CD4-positive, alpha-beta T cell (primary cell): ENCODE measurements at places on chromosomes 7 and 10. TPM values are rescaled to one million over a fixed set of nuclear protein-coding genes. Genes with fewer than 3 reads are reported as not detected.

GRCh38 chr10:6068422-6068821 lies 6.3 kb upstream of the IL2RA start:
- DNase-seq: peak; percentile 42

- no peak for DNase-seq
These were observed 15.6 kb downstream of the MDH2 start for GRCh38 chr7:76063525-76063924.

- DNase-seq: no peak
These were observed 65.3 kb downstream of the NPY start for GRCh38 chr7:24349339-24349738.

GRCh38 chr7:9981742-9982349 lies 991.8 kb upstream of the PHF14 start:
- no peak for DNase-seq

GRCh38 chr10:93762979-93763391 lies 5.2 kb downstream of the LGI1 start:
- DNase-seq: no peak

DNA sequence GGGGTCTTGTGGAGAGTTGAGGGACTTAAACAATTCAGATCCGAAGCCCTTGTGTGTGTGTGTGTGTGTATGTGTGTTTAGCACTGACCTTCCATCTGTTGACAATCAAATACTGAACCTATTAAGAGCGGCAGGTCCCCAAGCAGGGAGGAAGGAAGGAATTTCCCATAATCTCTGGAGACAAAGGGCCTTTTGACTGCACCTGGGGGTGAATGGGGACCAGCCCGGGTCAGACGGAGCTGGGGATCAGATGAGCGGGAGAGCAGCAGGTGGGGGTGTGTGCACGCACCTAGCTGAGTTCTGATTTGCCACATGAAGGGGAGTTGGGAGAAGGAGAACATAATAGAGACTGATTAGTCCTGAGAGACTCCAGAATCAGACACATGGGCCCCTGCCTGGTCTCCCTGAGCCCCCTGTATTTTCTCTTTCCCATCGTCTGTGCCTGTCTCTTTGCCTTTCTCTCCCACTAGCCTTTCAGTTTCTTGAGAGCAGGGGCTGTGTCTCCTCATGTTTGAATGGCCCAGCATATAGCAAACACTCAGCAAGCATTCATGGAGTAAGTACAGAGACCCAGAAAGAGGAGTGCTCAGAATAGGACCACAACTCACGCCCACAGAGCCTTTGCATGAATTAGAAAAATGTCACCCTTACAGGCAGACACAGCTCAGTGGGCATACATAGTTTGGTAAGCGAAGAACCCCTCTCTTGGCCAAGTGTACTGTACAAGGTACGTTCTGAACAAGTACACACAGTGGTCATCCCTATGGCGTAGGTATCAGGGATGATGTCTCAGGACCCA lies 288.3 kb upstream of the HABP2 start:
- no peak for DNase-seq

GRCh38 chr7:16421333-16422102 lies at the start of gene CRPPA:
CRPPA (minus strand) TSS chr7:16421538; CDS start chr7:16421322, 216 bp downstream.
- DNase-seq: no peak

DNA sequence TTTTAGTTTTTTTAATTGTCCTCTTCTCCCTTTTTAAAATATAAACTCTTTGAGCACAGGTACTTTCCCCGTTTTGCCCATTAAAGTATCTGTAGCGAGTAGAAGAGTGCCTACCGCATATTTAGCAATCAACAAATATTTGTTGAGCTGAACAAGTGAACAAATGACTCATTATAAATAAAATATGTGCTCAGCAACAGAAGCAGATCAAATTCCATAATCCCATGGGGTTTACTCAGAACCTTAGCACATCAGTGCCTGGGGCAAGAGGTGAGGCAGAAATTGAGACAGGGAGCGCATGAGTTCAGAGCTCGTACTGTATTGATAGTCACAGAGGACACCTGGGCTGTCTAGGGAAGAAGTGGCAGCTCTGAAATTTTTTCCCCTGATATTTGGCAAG lies 161.0 kb downstream of the SEM1 start:
- no peak for DNase-seq

DNA sequence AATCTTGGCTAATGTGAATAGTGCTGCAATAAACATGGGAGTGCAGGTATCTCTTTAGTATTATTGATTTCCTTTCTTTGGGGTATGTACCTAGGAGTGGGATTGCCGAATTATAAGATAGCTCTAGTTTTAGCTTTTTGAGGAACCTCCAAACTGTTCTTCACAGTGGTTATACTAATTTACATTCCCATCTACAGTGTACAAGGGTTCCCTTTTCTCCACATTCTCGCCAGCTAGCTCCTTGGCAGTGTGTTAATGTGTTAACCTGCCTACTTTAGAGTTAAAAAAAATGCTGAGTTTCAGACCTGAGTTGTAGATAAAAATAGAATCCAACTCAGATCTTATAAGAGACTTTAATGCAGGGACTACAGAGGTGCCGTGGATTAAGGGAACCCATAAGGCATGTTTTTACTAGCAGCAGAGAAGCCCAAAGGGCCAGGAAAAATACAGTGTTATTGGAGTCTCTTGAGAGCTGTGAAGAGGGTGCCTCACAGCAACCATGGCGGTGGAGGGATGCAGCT lies 35.4 kb downstream of the CDK13 start:
- DNase-seq: no peak

- DNase-seq: peak; percentile 84
These were observed at the start of the genes DPCD and POLL for GRCh38 chr10:101587725-101588653. DPCD (plus strand) TSS chr10:101588321; CDS start chr10:101588337, 16 bp downstream. POLL (minus strand) TSS chr10:101588257; CDS start chr10:101587360, 897 bp downstream.

GRCh38 chr7:96253441-96253840 lies 68.5 kb downstream of the SLC25A13 start:
- no peak for DNase-seq

- no peak for DNase-seq
These were observed 35.0 kb downstream of the TAF3 start for GRCh38 chr10:7853226-7853842.

- DNase-seq: no peak
These were observed 48.0 kb upstream of the CYP2C9 start for GRCh38 chr10:94890264-94891022.

- DNase-seq: no peak
These were observed 103.0 kb downstream of the JCAD start for GRCh38 chr10:29956335-29956924.

GRCh38 chr10:65346466-65346865 lies 1579.4 kb upstream of the LRRTM3 start:
- no peak for DNase-seq

- DNase-seq: no peak
These were observed 65.6 kb upstream of the PDLIM1 start for GRCh38 chr10:95356190-95356955.

DNA sequence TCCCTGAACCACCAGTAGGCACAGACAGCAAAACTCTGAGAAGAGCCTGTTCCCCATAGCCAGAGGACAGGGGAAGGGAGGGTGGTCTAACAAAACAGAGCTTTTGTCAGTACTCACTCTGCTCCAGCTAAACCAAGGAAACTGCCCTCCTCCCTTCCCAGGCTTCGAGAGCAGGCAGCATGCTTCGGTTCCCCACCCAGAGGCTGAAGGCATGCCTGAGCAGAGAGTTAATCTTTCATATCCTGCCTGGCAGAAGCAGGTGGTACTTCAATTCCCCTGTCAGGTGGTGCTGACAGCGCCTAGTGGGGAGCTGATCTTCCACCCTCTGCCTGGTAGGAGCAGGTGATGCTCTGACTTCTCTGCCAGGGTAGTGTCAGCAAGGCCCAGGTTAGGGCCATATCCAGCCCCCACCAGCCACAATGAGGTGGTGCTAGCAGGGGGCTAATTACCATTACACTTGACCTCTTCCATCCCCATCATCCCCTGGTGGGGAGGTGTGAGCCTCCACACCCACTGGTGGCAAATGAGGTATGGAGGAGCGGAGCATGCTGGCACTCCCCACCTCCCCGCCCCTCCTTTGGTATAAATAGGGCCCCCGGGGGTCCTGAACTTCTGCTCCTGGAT lies 35.1 kb downstream of the SDK1 start:
- no peak for DNase-seq

DNA sequence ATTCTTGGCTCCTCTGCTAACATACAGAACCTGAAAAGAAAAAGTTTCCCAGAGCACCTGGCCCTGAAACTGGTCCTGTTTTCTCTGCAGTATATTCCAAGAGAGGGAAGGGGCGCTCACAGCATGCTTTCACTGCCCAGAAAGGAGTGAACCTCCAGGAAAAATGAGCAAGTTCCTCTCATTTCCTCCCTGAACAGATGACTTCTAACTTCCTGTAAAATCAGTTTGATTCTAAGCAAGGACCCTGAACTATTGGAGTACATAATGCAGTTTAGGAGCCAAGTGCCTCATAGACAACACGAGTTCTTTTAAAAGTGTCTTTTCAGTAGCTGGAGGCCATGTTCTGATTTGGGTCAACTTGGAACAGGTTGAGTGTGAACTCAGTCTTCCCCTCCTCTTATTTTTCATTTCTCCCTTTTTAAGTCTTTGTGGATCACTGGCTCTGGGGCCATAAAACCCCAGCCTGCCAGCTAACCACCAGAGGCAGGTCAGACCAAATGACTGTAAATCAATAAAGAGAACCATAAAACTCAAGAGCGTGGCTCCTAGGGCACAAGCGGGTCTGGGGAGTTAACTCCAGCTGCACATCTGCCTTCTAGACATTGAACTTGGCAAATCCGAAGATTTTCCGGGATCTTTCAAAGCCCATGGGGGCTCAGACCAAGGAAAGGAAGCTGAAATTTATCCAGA lies 5.9 kb upstream of the LRRC18 start:
- DNase-seq: no peak

DNA sequence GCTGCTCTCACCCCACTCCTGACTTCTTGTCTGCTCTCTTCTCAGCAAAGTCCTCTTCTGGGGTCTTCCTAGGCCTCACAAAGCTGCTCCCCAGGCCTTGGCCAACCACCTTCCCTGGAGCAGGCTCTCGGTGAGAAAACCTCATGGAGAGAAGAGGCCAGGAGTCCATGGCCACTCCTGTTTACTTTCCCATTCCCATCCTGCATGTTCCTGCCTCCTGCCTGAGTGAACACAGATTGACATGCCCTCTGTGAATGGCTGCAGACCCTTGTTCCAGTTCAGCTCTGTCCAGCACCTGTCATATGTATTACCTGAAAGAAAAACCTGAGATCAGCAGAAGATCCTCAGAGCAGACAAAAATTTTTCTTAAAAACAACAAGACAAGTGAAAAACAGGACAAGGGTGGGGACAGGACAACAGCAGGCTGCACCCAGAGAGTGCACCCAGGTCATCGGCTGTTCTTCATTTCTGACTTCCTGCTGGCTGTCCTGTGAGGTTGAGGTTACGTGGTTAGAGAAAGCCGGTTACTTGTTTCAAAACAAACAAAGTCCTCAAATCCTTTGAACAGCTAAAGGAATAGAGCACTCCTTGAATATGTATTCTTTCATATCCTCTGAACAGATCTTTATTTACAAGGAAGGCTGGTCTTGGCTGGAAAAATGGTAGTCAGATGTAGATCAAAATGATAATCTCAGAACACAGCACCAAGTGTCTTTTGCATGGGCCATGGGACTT lies 34.0 kb upstream of the DLD start:
- DNase-seq: peak; percentile 32

GRCh38 chr10:124196659-124197058 lies 103.3 kb upstream of the CHST15 start:
- no peak for DNase-seq

DNA sequence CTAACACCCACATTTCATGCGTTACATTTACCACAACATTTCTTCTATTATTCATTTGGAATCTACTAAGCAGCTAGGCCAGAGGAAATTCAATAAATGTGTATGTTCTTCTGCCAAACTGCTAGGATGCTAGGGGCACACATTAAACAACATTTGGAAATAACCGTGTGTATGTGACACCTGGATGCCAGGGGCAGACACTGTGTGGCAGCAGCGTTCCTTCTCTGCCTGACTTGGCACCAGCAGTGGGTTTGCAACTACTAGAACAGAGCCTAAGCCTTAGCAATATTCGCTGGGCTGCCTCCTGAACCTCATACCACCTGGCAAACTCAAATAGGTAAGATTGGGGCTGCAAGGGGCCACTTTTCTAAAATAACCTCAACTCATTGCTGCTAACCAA lies 182.1 kb downstream of the CHCHD3 start:
- DNase-seq: no peak

DNA sequence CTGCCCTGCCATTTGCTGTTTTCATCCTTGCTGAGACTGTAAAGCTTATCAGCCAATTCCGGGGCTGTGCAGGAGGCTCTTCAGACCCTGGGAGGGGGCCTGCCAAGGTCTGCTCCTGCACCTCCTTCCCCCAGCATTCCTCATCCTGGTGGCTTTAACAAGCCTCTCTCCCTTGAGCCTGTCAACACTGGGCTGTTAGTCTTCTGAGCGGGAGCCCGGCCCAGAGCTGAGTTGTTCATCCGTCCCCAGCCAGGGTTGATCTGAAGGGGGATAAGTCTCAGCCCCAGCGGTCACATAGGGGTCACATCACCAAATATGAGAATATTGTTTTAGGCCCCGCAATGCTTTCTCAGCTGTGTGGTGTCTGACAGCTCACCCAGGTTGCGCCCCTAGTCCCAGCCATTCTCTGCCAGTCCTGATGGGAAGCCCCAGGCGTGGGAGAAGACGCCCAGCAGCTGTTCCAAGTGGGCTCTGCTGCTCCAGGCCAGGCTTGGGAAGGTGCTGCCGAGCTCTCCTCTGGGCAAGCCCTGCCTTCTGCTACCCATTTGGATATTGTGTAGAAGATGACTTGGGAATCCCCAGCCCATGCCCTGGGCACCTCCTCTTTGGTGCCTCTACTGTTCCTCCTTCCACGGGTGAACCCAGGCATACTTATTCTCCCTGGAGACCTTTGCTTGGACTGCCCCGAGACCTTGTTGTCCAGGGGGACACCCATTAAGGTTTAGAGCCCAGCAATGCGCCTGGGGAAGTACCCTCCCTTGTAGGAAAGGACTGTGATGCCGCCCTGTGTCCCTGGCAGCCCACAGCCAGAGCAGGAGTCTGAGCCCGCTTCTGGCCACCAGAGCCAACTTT lies 23.5 kb upstream of the TRIM8 start:
- no peak for DNase-seq

SPDYE1 gene
- not detected for total RNA-seq

CCNJ gene
- 6.9 TPM for total RNA-seq

MSMB gene
- not detected for total RNA-seq

FAM237B gene
- not detected for total RNA-seq

RBP3 gene
- not detected for total RNA-seq

C10orf62 gene
- total RNA-seq: not detected

PLXNA4 gene
- 0.75 TPM for total RNA-seq

VIPR2 gene
- 0.80 TPM for total RNA-seq

TMEM225B gene
- 1.0 TPM for total RNA-seq

SCRN1 gene
- total RNA-seq: 2.4 TPM

RNLS gene
- total RNA-seq: 0.95 TPM

AASS gene
- total RNA-seq: 1.5 TPM

ACSL5 gene
- total RNA-seq: 11.4 TPM

LRIT2 gene
- not detected for total RNA-seq

KLLN gene
- total RNA-seq: 0.36 TPM
